Colonic mucosa (tissue), 4 donors: ENCODE measurements at places on chromosomes 4 and X.

GRCh38 chr4:139916041-139916440 is 237.9 kb downstream of the MAML3 start:
- no peak for DNase-seq
- no peaks in the 10 kb centered on the region for H3K4me1 ChIP-seq
- no peaks in the 10 kb centered on the region for H3K36me3 ChIP-seq
- H3K27me3 ChIP-seq = no peaks in the 10 kb centered on the region
- no peak overlapping the region for H3K27ac ChIP-seq
- no peak overlapping the region for H3K4me3 ChIP-seq

DNA sequence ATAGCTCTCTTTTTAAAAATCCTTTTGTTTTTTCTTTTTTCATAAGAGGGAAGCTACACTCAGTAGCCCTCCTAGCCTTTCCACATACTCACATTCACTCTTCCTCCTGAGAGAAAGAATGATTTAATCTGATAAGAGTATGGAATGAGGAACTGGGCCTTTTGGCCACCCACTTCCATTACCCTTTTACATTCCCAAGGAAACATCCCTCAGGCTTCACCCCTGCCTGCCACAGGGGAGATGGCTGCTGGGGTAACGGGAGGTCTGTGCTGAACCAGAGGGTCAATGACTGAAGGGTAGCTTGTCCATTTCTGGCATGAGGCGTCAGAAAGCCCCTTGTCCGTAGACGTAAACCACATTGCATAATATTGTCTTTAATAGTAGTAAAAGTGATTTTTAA is 67.2 kb upstream of the CCSER1 start:
- H3K4me3 ChIP-seq = no peak overlapping the region
- no peaks in the 10 kb centered on the region for H3K27me3 ChIP-seq
- H3K4me1 ChIP-seq = no peaks in the 10 kb centered on the region
- DNase-seq = no peak
- H3K36me3 ChIP-seq = no peaks in the 10 kb centered on the region
- no peak overlapping the region for H3K27ac ChIP-seq

DNA sequence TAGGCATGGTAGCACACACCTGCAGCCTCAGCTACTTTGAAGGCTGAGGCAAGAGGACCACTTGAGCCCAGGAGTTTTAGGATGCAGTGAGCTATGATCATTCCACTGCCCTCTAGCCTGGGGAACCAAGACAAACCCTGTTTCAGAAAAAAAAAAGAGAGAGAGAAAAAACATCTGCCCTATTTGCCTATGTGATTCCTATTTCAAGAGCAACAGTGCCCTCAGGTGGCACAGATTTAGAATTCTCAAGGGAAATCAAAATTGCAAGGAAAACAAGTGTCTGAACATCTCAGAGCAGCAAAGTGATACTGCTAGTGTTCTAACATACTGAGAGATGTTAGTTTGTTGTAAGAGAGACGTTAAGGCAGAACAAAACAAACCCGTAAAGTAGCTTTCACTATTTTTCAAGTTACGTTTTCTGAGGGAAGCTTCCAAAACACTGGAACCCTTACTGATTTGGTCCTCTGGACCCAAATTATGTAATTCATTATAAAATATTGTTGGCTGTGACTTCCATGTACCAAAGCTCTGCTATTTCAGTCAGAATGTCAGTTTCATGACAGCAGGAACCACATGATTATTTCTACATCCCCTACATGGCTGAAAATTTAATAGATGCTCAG is 7.9 kb downstream of the BDH2 start:
- H3K27me3 ChIP-seq = no peaks in the 10 kb centered on the region
- no peaks in the 10 kb centered on the region for H3K4me1 ChIP-seq
- no peak overlapping the region for H3K4me3 ChIP-seq
- no peaks in the 10 kb centered on the region for H3K36me3 ChIP-seq
- peak; percentile 32 for DNase-seq

- H3K27me3 ChIP-seq = no peaks in the 10 kb centered on the region
- H3K36me3 ChIP-seq = no peaks in the 10 kb centered on the region
- no peak overlapping the region for H3K27ac ChIP-seq
- no peaks in the 10 kb centered on the region for H3K4me1 ChIP-seq
Observed at GRCh38 chrX:123920105-123920785, 41.3 kb upstream of the STAG2 start.

- DNase-seq = peak; percentile 21
- no peaks in the 10 kb centered on the region for H3K36me3 ChIP-seq
- H3K4me3 ChIP-seq = no peak overlapping the region
- no peaks in the 10 kb centered on the region for H3K4me1 ChIP-seq
- no peaks in the 10 kb centered on the region for H3K27me3 ChIP-seq
Observed at GRCh38 chrX:34300871-34301270, 168.8 kb upstream of the FAM47A start.

- no peak overlapping the region for H3K4me3 ChIP-seq
- DNase-seq = no peak
- H3K36me3 ChIP-seq = no peaks in the 10 kb centered on the region
- H3K4me1 ChIP-seq = no peaks in the 10 kb centered on the region
Observed at GRCh38 chrX:72280321-72280845, 3.3 kb upstream of the RPS4X start.

GRCh38 chr4:1271686-1272085 is 18.0 kb upstream of the MAEA start:
- no peak for DNase-seq
- H3K27me3 ChIP-seq = no peaks in the 10 kb centered on the region
- no peak overlapping the region for H3K4me3 ChIP-seq
- H3K36me3 ChIP-seq = no peaks in the 10 kb centered on the region

- H3K36me3 ChIP-seq = no peaks in the 10 kb centered on the region
- H3K27me3 ChIP-seq = no peaks in the 10 kb centered on the region
- H3K27ac ChIP-seq = no peak overlapping the region
- no peak for DNase-seq
Observed at GRCh38 chr4:104735174-104735573, 240.5 kb upstream of the CXXC4 start.

DNA sequence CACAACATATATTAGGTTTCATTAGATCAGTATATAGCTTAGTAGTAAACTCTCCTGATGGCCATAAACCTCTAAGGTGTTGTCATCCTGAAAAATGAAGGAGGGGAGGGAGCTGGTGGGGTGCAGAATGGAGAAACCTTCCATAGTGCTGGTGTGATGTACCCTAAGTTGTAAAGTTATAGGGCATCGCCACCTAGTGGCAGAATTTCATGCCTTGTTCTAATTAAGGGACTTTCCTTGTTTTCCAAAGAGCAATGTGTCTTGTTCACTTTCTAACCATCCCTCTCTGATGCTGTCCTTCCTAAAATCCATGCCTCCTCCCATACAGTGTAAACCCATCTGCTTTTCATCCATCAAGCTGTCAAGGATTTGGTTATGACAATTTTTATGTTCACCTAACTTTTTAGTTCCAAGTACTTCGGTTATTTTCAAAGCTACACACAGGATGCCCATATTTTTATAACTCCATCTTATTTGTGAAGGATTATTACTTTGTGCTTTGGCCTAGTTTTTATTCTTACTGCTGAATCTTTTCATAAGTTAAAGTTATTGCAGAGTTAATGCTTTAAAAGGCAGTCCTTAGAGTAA is 4.5 kb downstream of the NBDY start:
- no peak overlapping the region for H3K4me3 ChIP-seq
- peak; percentile 67 for DNase-seq
- H3K27ac ChIP-seq = no peak overlapping the region
- H3K36me3 ChIP-seq = no peaks in the 10 kb centered on the region

DNA sequence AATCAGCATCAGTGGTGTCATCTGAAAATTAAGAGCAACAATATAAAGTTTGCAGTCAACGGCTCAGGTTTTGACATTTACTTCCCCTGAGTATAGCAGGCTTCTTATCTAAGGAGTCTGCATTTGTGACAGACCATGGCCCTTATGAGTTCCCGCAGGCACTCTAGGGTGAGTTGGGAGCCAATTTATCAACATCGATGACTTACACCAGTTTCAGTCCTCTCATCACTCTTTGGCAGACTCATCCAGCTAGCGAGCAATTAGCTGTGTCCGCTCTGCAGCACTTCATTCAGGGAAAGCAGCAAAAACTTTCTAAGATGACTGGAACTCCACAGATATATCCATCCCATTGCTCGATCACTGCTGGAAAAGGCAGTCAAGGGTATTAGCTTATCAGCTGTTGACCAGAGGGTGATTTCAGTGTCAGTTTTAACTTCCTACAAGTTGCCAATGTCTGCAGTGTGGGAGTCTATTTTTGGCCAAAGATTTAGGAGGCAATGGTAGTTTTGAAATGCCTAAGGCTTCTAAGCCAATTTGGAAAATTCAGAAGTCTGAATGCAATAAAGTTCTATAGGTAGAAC is 625.1 kb upstream of the TENM3 start:
- no peaks in the 10 kb centered on the region for H3K27me3 ChIP-seq
- no peaks in the 10 kb centered on the region for H3K4me1 ChIP-seq
- H3K4me3 ChIP-seq = no peak overlapping the region
